ENCODE measurements at places on chromosomes 1 and 21.

DNA sequence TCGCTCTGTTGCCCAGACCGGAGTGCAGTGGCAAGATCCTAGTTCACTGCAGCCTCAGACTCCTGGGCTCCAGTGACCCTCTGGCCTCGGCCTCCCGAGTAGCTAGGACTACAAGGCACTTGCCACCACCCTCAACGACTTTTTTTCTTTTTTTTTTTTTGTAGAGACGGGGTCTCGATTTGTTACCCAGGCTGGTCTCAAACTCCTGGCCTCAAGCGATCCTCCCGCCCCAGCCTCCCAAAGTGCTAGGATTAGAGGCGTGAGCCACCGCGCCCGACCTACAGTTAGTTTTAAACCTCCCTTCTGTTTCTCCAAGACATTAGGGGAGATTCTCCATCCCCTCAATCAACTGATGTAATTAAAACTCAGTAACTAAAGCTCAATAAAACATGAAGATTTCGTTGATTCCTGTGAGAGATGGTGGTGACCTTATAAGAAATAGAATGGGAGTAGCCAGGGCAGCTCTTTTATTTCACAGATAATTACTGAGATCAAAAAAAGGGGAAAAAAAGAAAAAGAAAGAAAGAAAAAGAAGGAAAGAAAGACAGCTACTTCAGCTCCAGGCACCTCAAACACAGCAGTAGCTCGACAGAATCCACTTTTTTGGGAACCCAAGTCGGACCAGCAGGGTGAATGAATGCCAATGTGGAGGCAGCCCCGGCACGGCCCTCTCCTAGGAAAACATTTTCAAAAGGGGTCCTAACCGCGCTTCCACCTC, 598 bp downstream of the GON4L start:
- DNase-seq, result no peak

GRCh38 chr1:31574749-31575368, 1.5 kb upstream of the TINAGL1 start:
- no peak for DNase-seq

DNA sequence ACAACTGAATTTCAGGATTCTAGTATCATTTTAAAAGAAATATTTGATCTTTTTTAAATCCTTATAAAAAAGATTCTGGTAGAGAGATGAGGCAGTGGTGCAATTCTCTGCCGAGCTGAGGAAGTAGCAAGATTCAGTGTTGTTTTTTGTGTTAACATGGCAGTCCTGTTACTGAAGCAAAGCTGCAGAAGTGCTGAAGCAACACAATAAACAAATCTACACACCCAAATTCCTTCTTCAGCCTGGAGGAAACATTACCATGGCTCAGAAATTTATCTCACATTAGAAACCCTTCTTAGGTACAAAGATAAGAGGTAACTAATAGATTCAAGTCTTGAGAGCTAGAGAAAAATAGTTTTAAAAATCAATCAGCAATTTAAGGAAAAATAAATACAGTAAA, 216.0 kb downstream of the DENND1B start:
- no peak for DNase-seq

GRCh38 chr1:153752571-153753195, 22.5 kb upstream of the SLC27A3 start:
- DNase-seq, result no peak

GRCh38 chr1:2028870-2029560, 9.9 kb downstream of the GABRD start:
- DNase-seq, result no peak

DNA sequence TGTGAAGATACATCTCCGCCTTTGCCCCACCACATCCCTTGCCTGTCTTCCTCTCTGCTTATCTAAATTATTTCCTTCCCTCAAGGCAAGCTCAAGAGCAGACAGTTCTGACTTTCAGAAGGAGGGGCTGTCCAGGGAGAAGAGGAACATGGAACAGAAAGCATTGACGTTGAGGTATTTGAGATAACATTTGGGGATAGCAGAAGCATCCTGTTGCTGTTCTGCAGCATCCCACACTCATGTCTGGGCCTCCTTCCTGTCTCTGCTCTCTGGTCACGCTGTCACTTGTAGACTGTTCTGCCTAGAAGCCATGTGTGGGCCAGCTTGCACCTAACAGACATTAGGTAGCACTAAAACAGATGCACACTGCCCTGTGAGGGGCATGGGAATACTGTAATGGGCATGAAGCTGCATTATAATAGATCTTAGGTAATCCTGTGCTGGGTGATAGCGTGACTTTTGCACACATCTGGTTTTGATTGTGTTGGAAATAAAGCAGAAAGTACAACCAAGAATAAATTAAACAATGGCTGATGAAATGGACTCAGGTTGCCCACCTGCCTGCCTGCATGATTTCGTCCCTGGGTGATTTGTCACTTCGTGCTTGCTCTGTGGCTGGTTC, 660 bp upstream of the RD3 start:
- no peak for DNase-seq

- peak; percentile 81 for DNase-seq
Observed at GRCh38 chr1:160675641-160676410, 29.0 kb upstream of the SLAMF1 start.

DNA sequence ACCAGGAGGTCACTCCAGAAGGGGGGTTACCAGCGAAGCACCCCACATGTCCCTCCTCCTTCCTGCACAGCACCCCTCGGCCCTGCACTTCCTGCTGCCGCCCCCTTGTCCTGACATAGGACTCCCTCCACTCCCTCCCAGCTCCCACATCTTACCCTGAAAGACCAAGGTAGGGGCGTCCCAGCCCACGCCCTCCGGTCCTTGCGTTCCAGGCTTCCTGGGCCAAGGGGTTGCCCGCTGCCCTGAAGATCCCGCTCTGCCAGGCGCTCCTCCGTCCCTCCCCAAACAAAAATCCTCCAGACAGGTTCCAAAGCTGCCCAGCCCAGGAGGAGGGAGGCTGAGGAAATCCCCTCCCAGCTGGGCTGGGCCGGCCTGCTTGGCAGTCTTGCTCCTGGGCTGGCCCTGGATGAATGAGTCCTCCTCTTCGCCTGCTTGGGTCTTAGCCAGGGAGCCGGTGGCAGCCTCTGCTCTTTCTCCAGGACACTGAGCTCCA, at the start of gene RHBDL2:
Gene RHBDL2 (minus strand): TSS at position 304 of the 493 bp plus-strand sequence. CDS start 22,618 bp downstream, outside the sequence.
- DNase-seq, result no peak

Measured in CD4-positive, alpha-beta T cell treated with Interleukin-4 for 4 hours (primary cell).